CD8-positive, alpha-beta memory T cell (primary cell): ENCODE measurements at places on chromosomes 3 and 15. TPM values are rescaled to one million over a fixed set of nuclear protein-coding genes. Genes with fewer than 3 reads are reported as not detected.

GRCh38 chr3:57555306-57555705 is 768 bp upstream of the PDE12 start:
- no peak for DNase-seq

- DNase-seq, result no peak
Measured at GRCh38 chr15:60634815-60635214, 155.9 kb upstream of the ICE2 start.

GRCh38 chr15:25557926-25558325 is 119.1 kb upstream of the UBE3A start:
- DNase-seq, result no peak

- no peak for DNase-seq
Measured at GRCh38 chr3:84077479-84077878, 881.3 kb upstream of the CADM2 start.

GRCh38 chr15:99124641-99125040 is 19.8 kb downstream of the SYNM start:
- DNase-seq, result no peak

GRCh38 chr15:31084176-31084575 is 17.3 kb downstream of the TRPM1 start:
- DNase-seq, result no peak

DNA sequence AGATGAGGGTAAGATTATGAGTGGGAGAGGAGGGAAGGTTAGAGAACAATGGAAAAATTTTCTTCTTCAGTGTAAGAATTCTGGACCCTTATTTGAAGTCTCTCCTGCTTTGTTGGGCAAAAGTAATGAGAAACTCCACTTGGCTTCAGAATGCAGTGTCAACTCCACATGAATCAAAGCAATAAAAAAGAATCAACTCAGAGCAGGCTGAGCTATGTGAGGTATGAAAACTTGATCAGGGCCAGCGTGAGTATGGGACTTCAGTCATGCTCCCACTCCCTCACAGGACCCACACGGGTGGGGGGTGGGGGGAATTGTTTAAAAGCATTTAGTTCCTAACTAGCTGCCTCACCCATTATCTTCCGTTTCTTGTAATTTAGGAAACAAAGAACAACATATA is 502.2 kb downstream of the PDCD6IP start:
- no peak for DNase-seq

DNA sequence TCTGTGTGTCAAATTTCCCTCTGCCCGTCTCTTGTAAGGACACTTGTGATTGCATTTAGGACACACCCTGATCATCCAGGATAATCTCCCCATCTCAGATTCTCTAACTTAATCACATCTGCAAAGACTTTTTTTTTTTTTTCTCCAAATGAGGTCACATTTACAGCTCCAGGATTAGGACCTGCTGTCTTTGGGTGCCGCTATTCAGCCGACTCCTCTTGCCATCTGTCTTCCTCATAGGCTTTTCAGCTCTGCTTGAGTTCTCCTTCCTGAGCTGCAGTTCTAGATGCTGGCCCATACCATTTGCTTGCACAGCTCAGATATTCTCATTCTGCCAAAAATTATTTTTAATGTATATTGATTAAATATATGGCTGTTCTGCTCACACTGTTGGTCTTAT is 94.3 kb upstream of the TLE3 start:
- no peak for DNase-seq

GRCh38 chr15:67784090-67784781 is 41.1 kb upstream of the SKOR1 start:
- DNase-seq, result no peak

DNA sequence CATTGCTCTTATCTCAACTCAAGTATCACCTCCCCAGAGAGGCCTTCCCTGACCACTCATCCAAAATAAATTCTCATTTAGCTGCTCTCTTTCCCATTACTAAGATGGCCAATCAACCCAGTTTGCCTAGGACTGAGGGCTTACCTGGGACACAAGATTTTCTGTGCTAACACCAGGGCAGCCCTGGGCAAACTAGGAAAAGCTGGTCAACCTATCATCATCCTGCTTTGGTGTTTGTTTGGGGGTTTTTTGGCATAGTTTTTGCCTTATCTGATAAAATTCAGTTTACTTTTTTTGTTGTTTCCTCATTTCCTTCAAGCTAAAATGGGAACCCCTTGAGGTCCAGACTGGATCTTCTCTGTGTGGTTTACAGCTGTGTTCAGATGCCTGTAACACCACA is 131.4 kb upstream of the NR2F2 start:
- no peak for DNase-seq

Gene TTC21A
- 0.80 TPM for total RNA-seq

Gene AHSG
- total RNA-seq, result not detected

Gene IREB2
- 69.3 TPM for total RNA-seq

Gene RUVBL1
- 116 TPM for total RNA-seq

Gene ADAMTSL3
- not detected for total RNA-seq

Gene CCDC191
- 1.4 TPM for total RNA-seq
